ENCODE measurements at places on chromosomes 5 and 9. TPM values are rescaled to one million over a fixed set of nuclear protein-coding genes. Genes with fewer than 3 reads are reported as not detected.

DNA sequence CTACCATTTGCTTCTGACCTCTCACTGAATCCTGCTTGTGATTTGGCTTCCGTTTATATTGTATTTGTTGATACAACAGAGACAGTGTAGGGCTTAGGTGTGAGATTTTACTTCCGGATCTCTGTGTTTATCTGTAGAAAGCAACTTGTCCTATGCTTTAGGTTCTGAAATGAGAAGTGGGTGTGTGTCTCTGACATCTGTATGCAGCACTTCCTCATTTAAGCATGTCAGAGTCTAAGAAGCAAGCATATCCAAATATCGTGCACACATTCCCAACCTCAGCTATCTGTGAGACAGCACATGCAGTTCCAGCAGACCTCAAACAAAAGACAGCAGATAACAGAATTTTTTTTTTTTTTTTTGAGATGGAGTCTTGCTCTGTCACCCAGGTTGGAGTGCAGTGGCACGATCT, 16.3 kb downstream of the KLF9 start:
- DNase-seq, result no peak

DNA sequence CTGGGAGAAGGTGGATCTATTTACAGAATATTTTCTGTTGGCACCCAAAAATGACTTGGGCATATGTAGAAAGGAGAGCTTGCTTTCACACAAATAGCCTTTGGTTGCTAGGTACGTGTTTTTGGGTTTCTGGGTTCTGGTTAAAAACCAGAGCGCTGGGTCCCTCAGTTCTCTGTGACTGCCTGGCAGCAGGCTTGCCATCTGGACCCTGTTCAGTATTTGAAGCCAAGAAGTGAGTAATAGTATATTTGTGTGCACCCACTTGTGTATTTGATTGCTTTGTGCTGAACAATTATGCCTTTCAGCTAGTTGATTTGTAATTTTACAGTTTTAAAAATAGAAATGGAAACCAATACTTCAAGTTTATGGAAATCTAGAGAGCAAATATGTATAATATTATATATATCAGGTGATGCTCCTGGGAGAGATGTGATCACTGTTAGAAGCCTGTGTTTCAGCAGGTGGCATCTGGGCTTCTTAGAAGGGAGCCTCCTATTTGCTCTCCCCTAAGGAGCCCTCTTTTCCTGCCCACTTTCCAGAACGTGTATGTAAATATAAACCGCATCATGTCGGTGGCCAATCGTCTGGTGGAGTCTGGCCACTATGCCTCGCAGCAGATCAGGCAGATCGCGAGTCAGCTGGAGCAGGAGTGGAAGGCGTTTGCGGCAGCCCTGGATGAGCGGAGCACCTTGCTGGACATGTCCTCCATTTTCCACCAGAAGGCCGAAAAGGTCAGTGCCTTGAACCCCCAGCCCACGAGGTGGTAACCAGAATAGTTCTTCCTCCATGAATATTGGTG, 153.6 kb downstream of the TRIO start:
- DNase-seq, result peak; percentile 42

The TNFAIP8 gene
- polyA plus RNA-seq, result 36.7 TPM

The CHSY3 gene
- 0.76 TPM for polyA plus RNA-seq

The FLT4 gene
- 0.14 TPM for polyA plus RNA-seq

DNA sequence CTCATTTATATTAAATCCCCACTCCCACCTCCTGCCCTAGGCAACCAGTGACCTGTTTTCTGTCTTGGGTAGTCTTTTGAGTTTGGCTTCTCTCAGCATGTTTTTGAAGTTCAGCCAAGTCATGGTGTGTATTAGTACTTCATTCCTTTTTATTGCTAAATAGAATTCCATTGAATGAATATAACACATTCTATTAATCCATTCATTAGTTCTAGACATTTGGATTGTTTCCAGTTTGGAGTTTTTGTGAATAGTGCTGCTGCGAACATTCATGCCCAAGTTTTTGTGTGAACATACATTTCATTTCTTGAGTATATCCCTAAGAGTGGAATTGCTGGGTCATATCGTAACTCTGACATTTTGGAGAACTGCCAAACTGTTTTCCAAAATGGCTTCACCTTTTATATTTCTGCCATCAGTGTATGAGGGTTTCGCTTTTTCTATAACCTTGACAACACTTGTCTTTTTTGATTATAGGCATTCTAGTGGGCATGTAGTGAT, 2.7 kb downstream of the ZNF346 start:
- DNase-seq, result peak; percentile 36

The PAPPA gene
- polyA plus RNA-seq, result 8.8 TPM

DNA sequence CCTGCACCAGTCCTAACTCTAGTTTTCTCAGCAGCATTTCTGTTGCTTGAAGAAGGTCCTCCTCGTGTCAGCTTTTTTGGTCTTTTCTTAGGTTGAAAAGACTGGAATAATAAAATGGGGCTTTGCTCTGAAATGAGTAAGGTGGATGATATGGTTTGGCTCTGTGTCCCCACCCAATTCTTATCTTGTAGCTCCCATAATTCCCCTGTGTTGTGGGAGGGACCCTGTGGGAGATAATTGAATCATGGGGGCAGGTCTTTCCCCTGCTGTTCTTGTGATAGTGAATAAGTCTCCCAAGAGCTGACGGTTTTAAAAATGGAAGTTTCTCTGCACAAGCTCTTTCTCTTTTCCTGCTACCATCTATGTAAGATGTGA, 53.6 kb downstream of the LIX1 start:
- DNase-seq, result no peak

DNA sequence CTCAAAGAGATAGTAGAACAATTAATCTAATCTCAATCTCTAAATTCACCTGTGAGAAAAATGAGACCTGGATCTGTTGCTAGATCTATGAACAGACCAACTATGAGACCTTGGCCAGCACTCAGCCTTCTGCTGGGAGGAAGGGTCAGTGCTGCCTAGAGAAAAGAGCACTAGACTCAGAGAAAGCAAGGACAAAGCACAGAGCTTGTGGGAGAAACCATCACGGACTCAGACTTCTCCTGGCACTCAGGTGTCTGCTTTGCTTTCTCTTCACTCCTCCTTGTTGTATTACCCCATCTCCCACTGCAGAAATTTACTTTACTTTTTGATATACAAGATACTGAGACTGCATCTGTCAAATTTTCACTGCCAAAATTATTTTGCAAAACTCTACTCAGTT, 890.0 kb upstream of the NUDT12 start:
- no peak for DNase-seq

GRCh38 chr5:62717301-62717933, 138.8 kb downstream of the LRRC70 start:
- no peak for DNase-seq

The HSPA9 gene
- polyA plus RNA-seq, result 190 TPM

DNA sequence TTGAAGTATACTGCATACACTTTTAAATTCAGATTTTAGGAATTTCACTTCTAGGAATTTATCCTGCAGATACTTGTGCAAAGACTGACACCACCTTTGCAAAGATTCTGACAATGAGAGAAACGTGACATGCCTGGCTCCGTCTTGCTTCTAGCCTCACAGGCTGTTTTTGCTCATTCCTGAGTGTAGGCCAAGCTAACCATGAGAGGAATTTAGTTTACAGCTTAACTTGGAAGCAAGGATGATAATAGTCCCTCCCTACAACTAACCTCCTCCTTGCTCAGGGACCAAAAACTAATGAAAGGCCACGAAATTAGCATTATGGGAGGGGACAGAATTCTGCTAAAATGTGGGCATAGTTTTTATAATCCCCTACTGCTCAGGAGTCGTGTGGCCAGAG, 31.1 kb downstream of the C5orf22 start:
- no peak for DNase-seq

DNA sequence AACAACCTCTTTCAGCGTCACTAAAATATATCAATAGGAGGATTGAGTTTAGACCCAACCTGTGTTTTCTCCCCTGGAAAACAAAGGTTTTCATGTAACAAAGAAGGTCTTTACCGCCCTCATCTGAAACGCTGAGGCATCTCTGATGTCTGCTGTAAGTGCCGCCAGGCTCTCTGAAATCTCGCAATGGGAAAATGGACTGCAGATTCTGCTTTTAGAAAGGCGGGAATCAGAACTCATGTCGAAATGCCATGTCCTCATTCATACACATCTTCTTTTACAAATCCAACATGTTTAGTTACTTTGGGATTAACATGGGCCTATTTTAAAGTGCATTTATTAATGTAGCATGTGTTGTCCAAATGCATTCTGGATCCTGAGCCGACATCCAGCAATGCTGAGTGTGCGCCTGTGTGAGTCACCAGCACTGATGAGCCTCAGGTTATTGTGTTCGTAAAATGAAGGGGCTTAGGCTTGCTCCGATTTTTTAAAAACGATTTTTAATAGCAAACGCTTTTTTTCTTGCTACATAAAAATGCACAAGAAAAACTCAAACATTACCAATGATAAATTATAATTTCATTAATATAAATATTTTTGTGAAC, 51.9 kb upstream of the PLEKHG4B start:
- no peak for DNase-seq

The SLC6A3 gene
- polyA plus RNA-seq, result not detected

The SLC6A19 gene
- not detected for polyA plus RNA-seq

The SLCO6A1 gene
- polyA plus RNA-seq, result not detected

DNA sequence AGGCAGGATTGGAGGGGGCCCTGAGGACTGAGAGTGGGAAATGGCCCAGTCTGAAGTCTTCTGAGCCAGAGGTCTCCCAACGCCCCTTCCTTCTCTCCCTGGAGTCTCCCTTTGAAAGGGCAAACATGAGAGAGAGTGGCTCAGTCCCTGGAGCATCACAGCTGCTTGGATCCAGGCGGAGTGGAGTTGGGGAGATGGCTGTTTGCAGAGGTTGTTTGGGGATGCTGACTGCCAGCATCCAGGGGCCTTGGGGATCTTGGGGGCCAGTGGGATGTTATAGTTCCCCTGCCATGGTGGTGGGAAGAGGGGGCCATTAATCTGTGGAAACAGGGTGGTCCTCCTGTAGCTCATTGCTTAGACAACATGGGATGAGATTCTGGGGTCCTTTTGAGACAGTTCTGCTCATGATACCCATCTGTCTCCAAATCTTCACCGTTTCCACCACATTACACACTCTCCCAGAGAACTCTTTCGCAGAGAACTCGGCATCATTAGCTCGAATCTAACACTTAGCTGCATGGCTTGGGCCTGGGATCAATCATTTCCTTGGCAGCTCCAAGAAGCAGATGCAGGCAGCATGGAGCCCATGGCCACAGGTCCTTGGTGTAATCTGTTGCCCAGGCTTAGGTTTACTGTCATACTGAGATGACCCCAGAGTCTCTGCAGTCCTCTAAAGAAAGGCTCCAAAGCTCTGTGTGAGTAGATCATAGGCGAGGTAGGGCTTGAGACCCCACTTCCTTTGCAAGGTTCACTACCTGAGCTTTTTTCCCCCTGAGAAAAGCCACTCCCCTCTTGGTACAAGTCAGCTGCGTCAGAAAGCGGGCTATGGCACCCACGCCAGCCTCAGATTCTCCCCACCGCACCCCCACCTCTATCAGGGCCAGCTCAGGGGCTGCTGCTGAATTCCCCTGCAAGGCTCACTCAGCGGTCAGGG, 54.4 kb upstream of the SH3PXD2B start:
- DNase-seq, result no peak

The ENTPD2 gene
- not detected for polyA plus RNA-seq

- peak; percentile 94 for DNase-seq
Observed at GRCh38 chr9:73038613-73039012, 85.8 kb upstream of the ALDH1A1 start.

DNA sequence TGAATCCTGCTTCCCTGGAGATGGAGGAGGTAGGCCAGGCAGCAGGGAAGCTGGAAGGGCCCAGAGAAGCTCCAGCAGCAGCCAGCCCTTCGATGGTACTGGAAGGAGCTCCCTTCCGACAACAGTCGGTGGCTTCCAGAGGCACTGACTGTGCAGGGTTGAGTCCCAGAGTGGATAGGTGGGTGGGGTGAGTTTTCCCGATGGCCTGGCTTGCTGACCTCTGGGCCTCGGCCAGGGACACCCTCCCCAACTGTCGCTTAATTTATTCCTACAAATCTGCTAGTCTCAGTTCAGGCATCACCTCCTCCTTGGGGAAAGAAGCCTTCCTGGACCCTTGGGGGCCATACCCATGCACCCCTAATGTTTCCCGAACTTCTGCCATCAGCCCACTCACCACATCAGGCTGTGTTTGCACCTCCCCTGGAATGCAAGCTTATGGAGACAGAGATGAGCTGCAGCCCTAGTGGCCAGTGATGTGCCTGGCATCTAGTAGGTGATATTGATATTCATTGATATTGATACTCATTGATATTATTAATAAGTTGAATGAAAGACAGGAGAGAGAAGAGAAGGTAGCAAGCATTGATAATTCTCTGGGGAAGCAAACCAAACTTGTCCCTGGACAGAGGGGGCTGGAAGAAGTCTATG, 104.6 kb upstream of the BOD1 start:
- DNase-seq, result no peak

The PCDHGB2 gene
- polyA plus RNA-seq, result 5.7 TPM

DNA sequence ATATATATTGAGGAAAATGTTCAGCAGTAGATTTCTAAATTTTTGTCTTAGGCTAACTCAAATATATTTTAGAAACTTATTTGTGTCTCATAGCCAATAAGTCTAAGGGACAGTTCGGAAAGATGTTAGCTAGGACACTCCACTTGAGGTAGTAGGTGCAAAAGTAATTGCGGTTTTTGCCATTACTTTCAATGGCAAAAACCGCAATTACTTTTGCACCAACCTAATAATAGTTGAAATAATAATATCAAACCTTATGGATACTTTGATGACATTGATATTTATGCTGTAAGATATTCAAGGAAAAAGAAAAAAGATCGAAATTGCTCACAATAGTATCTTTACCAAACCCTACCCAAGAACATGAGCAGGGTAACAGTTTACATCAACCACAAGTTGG, 555.5 kb upstream of the ST8SIA4 start:
- no peak for DNase-seq

- no peak for DNase-seq
Observed at GRCh38 chr5:4204276-4205141, 608.9 kb downstream of the IRX1 start.

- peak; percentile 49 for DNase-seq
Observed at GRCh38 chr5:8340739-8341344, 471.9 kb downstream of the MTRR start.

DNA sequence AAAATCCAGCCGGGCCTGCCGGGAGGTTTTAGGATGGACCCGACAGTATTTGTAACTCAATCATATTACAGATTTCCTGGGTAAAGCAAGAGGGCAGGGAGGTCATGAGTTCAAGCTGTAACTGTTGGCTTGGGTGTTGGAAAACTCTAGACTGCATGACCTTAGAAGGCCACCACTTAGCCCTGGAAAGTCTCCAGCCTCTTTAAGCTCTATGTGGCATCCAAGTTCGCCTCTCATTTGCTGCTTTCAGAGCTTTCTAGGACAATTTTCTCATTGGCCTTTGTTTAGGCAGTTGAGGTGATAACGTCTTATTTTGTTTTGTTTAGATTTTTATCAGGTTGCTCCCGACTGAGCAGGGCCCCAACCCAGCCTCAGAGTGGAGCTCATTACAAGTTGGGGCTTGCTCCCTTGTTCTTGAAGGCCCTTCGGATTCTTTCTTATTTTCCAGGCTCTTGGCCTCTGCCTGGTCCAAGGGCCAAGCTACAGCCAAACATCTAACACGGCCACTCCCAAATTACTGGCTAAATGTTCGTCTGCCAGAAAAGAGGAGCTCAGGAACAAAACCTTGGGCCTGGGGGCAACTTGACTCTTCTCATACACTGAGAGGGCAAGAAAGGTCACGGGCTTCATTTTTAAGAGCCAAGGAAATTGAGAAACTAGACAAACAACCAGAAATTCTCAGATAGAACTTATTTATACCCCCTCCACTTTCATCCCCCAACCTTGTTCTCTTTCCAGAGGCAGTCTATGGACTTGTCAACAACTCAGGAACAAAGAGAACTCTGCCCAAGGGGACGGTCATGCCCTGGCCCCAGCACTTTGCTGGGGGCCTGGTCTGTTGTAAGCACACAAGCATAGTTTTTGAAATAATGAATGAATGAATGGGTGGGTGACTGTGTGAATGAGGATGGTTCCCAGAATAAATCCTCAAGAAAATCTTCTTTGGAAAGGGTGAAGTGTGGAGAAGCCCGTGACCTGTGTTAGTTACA, 526.9 kb downstream of the BNC2 start:
- no peak for DNase-seq

All from fibroblast of lung (primary cell).